Stimulated activated CD8-positive, alpha-beta memory T cell treated with anti-CD3 and anti-CD28 coated beads, Interleukin-7, amount 100 ng/mL, for 48 hours (primary cell): ENCODE measurements at places on chromosomes 13 and 19.

DNA sequence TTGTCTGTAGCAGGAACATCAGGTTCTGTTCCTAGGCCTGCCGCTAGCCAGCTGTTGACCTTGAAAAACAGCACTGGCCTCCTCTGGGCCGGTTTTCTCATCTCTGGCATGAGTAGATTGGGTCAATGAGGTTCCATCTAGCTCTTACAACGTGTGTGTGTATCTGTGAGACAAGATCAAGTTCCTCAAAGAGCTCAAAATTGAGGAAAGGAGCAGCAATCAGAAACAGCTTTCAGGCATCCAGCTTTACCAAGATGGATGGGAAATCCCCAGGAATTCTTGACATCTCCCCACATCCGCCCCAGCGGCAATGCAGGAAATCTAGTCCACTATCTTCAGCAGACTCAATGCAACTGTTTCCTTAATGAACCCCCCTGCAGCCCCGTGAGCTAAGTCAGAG is 4.9 kb downstream of the FLT1 start:
- no peak for DNase-seq

- DNase-seq, result no peak
Measured at GRCh38 chr13:48315969-48316650, 12.6 kb downstream of the RB1 start.

DNA sequence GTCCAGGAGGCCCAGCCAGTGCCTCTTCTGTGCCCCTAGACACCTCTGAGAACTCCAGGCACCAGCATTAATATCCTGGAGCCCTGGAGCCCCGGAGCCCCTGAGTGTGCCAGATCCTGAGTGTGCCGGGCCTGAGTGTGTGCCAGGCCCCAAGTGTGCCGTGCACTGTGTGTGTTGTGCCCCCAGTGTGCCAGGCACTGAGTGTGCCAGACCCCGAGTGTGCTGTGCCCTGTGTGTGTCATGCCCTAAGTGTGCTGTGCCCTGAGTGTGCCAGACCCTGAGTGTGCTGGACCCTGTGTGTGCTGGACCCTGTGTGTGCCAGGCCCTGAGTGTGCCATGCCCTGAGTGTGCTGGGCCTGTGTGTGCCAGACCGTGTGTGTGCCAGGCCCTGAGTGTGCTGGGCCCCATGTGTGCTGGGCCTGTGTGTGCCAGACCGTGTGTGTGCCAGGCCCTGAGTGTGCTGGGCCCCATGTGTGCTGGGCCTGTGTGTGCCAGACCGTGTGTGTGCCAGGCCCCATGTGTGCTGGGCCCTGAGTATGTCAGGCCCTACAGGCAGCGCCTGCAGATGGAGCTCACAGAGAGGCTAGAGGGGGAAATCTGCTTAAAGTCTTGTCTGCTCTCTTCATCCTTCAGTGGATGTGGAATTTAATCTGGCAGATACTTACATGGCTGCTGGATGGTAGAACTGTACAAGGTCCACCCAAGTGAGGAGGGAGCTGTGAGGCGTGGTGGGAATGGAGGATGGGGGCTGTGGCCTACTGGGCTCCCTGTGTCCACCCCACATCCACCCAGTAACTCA is 53.9 kb downstream of the C13orf46 start:
- no peak for DNase-seq

GRCh38 chr19:33788676-33789075 is 8.0 kb upstream of the KCTD15 start:
- DNase-seq, result no peak

DNA sequence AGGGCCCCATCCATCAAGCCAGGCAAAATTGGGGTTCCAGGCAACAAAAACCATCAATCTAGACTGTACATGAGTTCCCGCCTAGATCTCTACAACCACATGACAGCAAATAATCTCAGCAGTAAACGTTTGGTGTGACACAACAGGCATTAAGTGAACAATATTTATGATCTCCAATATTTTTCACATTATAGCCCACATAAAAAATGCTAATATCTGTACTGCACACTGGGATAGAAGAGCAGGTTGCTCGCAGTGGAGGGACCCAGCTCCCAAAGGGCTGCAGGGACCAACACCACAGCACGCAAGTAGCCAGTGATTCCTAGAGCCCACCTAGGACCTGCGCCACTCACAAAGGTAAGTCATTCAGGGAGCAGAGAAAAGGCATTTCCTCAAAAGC is 25.9 kb downstream of the LATS2 start:
- DNase-seq, result no peak

DNA sequence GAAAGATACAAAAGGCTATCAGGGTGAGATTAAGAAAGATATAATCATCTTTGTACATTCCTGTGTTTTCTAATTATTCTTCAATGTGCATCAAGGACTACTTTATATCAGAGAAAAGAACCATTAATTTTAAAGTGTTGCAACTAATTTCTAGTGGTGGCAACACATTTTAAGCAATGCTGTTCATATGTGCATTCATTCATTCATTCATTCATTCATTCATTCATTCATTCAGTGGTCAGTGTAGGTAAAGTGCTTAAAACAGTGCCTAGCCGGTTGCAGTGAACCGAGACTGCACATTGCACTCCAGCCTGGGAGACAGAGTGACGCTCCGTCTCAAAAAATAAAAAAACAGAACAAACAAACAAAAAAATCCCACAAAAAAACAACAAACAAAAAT is 155.7 kb upstream of the ZNF536 start:
- DNase-seq, result no peak

DNA sequence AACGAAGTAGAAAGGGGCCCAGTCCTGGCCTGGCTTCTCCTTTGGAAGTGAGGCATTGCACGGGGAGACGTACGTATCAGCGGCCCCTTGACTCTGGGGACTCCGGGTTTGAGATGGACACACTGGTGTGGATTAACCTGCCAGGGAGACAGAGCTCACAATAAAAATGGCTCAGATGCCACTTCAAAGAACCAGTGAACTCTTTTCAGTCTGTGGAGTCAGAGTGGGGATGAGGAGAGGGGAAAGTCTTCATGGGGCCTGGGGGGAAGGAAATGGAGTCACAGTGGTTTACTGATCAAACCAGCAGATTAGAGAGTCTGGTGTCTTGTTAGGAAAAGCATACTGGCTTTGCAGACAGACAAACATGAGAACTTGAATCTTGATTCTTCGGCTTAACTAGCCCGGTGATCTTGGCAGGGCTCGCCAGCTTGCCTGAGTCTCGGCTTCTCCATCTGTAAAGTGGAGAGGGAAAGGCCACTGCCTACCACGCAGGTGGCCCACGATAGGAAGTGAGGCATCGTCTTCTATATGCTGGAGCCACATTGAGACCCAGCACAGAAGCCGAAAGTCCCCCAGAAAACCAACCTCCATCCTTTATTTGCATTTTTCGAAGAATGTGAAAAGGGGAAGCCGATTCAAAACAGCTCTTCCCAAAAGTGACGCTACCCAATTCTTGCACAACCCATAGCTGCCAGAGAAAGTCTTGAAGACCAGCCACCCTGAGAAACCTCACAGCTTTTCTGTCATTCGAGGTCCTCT is at the start of gene FFAR1:
TSS of gene FFAR1 (plus strand) at position 732 of the 759 bp plus-strand sequence. CDS start 3,650 bp downstream, outside the sequence.
- DNase-seq, result peak; percentile 80

GRCh38 chr13:99702687-99703319 is 201.5 kb downstream of the TM9SF2 start:
- no peak for DNase-seq

DNA sequence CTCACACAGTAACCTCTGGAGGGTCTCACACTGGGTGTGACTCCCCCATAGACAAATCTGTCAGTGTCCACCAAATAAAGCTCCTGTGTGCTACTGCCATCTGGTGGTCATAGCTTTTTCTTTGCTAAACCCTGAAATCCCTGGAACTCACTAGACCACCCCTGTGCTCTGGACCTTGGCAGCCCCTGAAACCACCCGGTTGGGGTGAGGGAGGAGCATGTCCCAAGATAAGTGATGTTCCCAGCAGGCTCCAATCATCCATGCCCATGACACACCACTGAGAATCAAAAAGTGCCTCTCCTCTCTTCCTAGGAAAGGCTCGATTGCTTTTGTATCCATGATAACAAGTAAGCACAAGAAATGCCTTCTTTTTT is 6.5 kb upstream of the HSD17B14 start:
- DNase-seq, result no peak

DNA sequence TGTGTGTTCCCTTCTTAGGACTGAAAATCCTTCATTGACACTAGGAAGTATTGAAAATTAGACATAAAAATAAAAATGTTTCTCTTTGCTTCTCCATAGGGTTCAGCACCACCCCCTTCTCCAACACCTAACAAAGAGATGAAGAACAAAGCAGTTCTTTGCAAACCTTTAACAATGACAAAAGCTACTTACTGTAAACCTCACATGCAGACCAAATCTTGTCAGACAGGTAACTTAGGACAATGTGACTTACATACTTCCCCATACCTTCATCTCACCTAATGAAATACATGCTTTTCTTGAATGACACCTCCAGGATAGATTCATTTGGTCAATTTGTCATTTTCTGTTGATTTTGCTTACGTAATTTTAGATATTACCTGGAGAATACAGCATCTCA is 99.9 kb downstream of the ZMYM2 start:
- DNase-seq, result no peak

DNA sequence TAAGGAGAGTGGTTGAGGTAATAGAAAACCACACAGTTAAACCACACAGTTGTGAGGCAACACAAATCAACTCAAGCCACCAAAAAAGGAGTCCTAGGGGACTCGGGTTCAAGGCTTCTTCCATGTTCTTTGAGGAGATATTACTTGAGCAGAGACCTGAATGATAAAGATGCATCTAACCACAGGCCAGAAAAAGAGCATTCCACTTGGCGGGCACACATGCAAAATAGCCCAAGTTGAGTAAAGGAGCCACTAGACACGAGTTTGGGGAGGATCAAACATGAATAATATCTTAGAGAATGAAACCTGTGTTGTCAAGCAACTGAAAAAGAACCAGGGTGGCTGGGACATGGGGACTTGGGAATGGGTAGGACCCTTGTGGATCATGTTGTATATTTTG is 30.2 kb downstream of the NLRP4 start:
- no peak for DNase-seq

DNA sequence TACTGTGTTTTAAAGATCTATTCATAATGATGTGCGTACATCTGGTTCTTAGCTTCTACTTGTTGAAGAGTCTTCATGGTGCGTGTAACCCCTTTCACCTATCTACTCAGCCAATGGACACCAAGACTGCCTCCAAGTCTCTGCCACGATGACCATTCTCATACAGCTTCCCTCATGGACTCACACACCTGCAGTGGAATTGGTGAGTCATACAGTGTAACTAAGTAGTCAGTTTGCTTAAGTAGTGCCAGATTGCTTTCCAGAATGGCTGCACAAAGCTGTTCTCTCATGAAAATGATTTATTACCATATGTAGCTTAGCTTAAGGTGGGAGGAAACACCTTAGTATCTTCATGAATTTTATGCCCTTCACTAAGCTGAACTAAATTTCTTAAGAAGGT is 112.3 kb downstream of the AKAP11 start:
- DNase-seq, result no peak

GRCh38 chr13:110289174-110289573 is 17.8 kb downstream of the COL4A1 start:
- no peak for DNase-seq

DNA sequence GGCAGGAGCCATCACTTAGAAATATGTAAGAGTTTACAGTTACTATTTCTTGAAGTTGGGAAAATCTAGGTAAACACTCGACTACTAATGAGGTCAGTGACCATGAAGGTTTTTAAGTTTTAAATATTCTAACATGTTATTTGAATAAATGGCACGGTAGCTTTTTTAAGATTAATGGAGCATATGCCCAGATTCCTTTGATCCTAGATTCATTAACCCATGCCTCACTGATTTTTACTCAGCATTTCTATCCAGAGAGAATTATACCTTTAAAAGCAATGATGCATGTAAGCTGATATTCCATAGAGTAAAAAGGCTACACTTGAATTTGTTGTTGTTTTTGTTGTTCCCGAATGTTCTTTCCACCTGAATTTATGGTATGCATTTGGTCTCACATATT is 541.4 kb downstream of the DACH1 start:
- DNase-seq, result no peak

- no peak for DNase-seq
Measured at GRCh38 chr19:1172353-1173158, 1.5 kb downstream of the SBNO2 start.

- no peak for DNase-seq
Measured at GRCh38 chr19:7254590-7254989, 39.6 kb downstream of the INSR start.

DNA sequence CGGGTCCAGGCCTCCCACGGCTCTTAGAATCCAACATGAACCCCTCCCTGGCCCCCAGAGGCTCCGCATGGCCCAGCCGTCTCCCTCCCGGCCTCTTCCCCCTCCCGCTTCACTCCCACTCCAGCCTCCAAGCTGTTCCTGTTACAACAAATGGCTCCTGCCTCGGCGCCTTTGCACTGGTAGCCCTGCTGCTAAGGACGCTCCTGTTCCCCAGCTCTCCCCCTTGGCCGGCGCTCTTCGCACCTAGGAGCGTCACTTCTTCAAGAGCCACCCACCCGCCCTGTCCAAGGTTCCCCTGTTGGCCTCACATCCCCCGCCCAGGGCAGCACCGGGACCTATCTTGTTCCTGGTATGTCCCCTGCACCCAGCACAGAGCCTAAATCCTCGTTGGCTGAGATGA is 9.4 kb downstream of the CCDC124 start:
- no peak for DNase-seq

GRCh38 chr13:56906909-56907308 is 233.8 kb upstream of the PRR20A start:
- DNase-seq, result no peak

DNA sequence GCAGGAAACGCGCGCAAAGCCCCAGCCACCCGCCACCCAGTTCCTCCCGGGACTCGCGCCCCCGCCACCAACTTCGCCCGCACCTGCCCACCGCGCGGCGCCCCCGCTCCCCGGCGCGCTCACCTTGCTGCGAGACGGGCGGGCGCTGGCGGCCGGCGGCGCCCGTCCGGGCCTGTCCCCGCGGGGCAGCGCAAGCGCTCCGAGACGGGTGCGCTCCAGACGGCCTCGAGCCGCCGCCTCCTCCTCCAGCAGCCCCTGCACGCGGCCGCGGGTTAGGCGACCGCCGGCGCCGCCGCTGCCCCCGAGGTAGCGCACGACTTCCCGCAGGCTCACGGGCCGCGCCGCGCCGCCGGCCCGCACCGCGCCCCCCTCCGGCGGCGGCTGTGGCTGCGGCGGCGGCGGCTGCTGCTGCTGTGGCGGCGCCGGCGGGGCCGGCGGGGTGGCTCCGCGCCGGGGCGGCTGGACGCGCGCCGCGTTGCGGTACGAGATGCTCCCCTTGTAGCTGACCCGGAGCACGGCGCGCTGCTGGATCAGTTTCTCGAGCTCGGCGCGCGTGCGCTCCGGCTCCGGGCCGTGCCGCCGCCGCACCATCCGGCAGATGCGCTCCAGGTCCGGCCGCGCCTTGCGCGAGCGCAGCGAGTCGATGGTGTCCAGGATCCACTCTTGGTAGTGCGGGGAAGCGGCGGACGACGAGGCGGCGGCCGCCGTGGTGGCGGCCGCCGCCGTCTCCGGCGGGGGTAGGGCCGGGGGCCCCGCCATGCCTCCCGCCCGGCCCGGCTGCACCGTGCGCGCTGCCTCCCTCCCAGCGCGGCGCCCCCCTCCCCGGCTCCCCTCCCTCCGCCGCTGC is 666 bp downstream of the SAMD1 start:
- peak; percentile 25 for DNase-seq
